ENCODE measurements at places on chromosomes 4 and X.
A peak's percentile ranks its signal among the peaks of the same experiment; 100 is the strongest.

DNA sequence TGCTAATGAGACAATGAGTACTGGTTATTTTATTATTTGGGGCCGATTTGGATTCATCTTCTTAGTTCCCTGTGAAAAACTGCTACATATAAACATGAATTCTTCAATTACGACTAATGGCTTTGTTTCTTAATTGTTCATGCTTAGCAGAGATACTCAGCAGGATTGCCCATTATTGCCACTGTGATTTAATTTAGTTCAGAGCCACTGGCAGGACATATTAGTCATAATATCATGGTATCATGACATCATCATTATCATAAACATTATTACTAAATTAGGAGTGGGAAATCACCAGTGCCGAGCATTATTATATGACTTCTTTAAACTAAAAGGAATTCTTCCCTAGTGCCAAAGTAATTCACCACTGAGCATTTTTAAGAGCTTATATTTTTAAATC is 201.4 kb downstream of the SPOCK3 start:
- no peak for DNase-seq

GRCh38 chr4:114494246-114494803 is 104.3 kb upstream of the UGT8 start:
- DNase-seq = no peak

DNA sequence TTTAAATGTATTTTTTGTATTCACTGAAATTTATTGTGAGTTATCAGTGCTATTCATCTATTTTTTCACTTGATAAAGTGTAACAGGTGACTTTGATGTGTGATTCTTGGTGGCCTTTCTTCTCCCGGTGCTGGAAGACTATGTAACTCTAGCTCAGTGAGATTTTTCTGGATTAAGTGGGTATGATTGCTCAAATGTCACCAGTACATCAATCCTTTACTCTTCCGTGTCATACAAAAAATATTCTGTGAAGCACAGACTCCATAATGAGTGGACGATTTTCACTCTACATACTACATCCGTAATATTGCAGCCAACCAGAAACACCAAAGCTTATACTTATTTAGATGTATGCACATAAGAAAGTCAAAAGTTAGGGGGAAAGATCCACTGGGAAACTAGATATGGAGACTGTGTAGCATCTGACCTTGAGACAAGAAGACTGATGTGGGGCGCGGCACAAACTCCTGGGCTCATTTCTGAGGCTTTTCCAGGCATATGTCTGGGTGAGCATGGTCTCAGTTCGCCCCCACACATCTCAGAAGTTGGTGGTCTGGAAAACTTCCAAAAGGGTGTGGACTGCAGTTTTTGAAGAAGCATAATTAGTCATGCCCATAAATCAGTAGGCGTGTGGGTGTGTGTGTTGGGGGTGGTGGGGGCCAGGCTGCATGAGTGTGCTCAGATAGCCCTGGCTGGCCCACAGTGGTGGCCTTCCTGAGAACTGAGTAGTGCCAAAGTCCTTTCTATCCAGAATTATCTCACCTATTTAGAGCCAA is 53.9 kb upstream of the TENM3 start:
- no peak for DNase-seq

DNA sequence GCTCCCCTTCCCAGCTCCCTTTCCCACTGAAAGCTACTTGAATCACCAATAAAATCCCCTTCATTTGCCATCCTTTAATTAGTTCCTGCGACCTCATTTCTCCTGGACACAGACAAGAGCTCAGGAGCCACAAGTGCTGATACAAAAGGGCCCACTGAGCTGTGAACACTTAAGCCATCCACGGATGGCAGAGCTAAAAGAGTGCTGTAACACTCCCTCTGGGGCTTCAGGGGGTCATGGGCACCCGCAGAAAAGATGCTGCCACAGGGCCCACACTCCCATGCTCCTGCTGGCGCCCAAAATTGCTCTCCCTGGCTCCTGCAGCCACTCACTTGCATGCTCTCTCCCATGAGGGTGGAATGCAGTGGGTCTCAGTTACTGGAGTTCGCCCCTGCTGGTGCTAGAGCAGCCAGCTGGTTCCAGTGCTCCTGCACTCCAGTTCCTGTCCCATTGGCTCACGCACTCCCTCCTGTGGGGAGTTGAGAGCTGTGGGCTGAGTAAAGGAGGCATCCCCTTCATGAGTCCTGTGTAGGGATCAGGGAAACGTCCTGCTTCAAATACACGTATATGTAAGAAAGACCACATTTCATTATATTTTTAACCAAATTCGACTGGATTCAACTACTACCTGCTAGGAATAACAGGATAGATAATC is 1291.0 kb downstream of the ARAP2 start:
- DNase-seq = no peak

DNA sequence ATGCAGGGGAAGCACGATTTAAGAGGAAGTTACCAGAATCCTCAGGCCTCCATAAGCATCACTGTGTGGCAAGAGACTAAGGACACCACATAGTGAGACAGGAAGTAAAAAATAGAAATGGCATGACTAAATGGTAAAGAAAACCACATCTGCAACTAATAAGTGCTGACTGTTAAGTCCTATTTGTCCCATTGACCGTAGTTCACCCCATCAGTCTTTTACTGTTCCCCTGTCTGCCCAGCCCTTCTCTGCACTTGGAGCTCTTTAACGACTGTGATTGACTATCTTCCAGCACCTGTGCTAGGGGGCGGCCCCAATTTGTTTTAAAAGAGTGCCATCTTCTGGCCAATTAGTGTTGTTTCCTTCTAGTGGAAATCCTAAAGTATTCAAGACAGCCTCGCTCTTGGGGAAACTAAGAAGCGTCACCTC is 94.2 kb downstream of the MAOA start:
- peak; percentile 54 for DNase-seq

- DNase-seq = peak; percentile 30
Measured at GRCh38 chrX:117543885-117544284, 572.7 kb downstream of the KLHL13 start.
